Stimulated activated CD8-positive, alpha-beta memory T cell treated with anti-CD3 and anti-CD28 coated beads, Interleukin-12 subunit alpha, Interleukin-12 subunit beta, amount 100 ng/mL, for 4 hours (primary cell): ENCODE measurements at places on chromosomes 3 and 15.

DNA sequence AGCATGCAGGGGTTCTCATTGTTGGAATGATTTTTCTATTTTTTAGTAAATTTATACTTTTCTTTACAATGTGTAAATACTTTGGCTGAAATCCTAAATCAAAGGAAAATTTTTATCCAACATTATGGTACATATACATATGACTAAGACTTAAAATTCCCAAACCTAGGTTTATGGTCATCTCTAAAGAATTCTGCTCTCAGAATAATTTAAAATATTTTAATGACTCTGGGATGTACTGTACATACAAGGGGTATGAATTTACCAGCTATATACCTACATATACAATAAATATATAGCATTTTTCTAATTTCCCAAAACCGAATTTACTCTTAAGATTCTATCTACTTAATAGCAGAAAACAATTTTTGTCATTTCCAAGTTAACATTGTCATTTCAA is 137.9 kb upstream of the POU1F1 start:
- DNase-seq, result no peak

GRCh38 chr15:64356710-64357040 is 702 bp upstream of the CSNK1G1 start:
- no peak for DNase-seq

DNA sequence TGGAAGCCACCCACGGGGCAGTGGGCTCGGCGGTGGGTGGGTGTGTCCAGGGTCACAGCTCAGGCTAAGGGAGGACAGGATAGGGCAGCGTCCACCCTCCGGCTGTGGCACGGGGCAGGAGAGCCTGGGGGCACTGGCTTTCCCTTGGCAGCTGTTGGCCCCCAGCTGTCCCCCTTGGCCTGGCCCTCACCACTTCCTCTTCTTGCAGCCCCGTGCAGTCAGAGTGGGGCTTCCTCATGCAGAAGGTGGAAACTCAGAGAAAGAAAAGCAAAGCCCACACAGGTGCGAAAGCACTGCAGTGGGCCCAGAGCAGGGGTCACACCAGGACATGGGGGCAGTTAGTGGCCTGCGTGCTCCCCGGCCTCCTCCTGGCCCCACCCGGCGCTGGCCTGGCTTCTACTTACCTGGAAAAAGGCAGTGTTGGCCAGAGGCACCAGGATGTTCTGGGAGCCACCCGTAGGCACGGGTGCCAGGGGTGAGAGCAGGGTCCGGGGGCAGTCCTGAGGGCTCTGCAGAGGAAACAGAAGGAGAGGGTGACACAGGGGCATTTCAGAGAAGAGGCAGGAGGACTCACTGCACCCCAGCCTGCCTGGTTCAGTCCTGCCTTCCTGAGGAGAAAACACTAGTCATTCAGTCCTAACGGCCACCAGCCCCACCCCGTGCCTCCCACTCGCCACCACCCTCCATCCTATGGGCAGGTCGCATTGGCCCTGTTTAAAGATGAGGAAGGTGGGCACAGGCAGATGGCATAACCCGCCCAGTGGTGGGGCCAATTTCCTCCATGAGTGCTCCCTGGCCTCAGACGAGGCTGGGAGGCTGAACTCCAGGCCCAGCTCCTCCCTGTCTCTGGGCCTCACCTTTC is 28.3 kb downstream of the PLXND1 start:
- no peak for DNase-seq

- DNase-seq, result no peak
Observed at GRCh38 chr3:121724130-121724529, 25.4 kb downstream of the GOLGB1 start.

DNA sequence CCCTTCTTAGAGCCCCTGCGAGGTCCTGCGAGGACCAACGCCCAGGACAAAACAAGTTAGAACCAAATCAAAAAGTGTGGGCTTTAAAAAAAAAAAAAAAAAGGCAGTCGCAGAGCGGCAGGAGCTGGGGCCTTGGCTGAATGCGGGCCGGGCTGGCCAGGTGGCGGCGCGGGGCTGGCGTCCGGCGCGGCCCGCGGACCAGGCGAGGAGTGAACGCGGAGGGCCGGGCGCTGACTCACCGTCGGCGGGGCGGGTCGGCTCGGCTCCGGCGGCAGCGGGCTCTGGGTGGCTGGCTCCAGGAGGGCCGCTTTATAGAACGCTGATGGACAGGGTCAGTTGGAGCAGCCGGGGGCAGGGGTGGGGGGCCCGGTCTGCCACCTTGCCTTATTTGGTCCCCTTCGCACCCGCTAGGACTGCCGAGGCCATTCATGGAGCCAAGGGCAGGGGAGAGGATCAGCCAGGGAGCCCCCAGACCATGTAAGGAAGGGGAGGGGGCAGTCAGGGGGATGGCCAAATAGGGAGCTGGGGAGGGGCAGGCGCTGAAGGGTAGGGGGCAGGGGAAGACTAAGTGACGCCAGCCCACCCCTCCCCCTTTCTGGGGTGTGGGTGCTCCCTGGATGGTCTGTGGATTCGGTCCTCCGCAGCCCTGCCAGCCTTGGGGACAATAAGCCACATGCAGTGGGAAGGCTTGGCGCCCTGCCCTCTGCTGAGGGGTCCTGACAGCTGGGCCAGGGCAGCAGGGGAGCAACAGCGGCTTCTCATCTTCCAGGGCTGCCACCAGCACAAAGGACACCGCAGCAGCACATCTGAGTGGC is at the start of gene ACTC1:
Gene ACTC1 (minus strand): TSS at position 283 of the 815 bp plus-strand sequence. CDS start 741 bp downstream, outside the sequence.
- no peak for DNase-seq

- DNase-seq, result no peak
Observed at GRCh38 chr15:69908590-69909420, 188.9 kb downstream of the TLE3 start.

- DNase-seq, result no peak
Observed at GRCh38 chr3:3170998-3171397, 8.5 kb downstream of the CRBN start.

DNA sequence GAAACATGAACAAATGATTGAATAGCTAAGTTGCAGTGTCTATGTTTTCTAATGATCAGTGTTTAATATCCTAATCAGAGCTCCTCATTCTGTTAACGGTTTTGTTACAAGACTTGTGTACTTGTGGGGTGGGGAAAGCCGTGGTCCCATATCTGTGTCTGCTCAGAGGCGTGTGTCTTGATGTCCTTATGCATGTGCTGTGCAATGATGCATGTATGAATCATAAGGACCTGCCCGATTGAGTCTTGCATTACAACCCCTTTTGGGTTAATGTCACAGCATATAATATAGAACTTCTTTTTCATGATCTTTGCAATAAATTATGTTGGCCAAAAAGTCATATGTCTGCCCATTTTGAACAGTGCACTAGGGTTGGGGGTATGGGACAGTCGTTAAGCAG is 233.4 kb downstream of the ITPR1 start:
- no peak for DNase-seq

DNA sequence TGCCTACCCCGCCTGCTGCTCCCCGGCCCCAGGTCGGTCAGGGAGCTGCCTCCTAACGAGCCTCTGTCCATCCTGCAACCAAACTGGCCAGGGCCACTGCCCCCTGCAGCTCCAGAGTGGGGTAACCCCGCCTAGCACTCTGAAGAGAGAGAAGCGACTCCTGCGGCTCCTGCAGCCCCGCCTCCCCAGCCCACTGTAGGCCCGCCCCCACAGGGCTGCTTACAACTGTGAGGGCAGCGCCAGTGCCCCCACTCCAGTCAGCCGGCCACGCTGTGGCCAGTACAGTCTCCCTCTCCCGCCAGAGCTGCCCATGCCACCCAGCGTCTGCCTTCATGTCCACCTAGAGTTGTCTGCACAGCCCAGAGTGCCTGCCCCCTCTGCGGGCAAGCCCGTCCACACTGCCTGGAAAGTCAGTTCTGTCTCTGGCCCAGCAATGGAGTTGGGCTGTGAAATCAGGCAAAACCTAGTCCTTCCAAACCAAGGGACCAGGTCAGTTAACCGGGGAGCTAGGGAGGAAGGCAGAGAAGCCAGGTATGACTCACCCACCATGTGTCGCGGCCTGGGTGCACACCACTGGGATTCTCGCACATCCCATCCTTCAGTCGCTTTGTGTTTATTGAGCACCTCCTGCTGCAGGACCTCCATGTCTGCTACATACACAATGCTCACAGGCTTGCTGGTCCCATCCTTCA is 2.4 kb downstream of the UCN2 start:
- DNase-seq, result no peak

DNA sequence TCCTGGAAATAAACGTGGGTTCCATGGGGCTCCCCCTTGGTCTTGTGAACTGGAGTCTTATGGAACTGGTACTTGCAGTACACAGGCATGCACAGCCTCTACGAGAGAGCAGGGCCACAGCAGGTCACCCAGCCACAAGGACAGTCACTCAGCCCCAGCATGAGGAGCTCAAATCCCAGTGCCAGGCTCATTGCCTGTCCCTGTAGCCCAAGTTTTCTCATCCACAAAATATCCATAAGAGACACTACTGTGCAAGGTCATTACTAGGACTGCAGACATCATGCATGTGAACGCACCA is 48.0 kb downstream of the CFAP92 start:
- no peak for DNase-seq

DNA sequence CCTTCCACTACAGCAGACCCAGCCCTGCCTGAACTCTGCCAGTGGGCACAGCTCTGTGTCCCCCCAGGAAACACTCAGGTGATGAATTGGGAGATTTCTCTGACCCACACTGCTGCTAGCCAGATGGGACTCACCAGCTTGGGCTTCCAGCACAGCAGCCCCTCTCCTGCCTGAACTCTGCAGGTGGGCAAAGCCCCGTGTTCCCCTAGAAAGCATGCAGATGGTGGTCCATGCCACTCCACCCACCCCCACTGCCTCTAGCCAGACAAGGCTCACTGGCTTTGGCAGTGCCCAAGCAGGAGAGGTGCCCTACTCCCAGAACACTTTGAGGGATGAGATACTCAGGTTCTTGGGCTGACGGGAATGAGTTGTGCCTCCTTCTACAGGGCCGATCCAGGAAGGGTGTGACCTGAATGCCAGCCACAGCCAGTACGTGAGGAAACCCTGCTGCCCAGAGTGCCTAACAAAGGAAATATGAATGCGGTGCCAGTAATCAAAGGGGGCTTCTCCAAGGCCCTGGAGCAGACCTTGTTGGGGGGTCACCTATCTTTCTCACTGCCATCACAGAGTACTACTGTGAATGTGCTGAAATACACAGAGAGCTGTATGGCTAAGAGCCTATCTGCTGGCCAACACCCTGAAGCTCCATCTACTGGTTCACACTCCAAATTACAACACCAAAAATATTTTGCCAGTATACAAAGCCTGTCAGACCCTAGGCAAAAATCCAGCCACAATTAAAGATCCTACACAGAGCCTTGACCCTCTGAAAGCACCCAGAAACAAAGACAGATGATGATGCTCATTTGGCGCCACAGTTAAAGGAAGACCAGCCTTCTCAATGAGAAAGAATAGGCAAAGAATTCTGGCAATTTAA is 61.9 kb downstream of the BTLA start:
- DNase-seq, result no peak

- DNase-seq, result peak; percentile 39
Observed at GRCh38 chr3:49602877-49603411, 48.7 kb downstream of the BSN start.

GRCh38 chr15:59312205-59312604 is 60.5 kb downstream of the MYO1E start:
- DNase-seq, result no peak
